Esophagus muscularis mucosa (tissue), 4 donors: ENCODE measurements at places on chromosomes 1 and 21. TPM values are rescaled to one million over a fixed set of nuclear protein-coding genes. Genes with fewer than 3 reads are reported as not detected.

The MAN1C1 gene
- 20.2 TPM for total RNA-seq

The TRAF3IP3 gene
- total RNA-seq = 4.3 TPM

The IL19 gene
- not detected for total RNA-seq

- no peak for DNase-seq
Observed at GRCh38 chr21:44926331-44927101, 5.8 kb upstream of the ITGB2 start.

GRCh38 chr1:41399145-41399795, 38.0 kb downstream of the FOXO6 start:
- no peak for DNase-seq

- DNase-seq = no peak
Observed at GRCh38 chr1:241408170-241408569, 51.2 kb upstream of the RGS7 start.

DNA sequence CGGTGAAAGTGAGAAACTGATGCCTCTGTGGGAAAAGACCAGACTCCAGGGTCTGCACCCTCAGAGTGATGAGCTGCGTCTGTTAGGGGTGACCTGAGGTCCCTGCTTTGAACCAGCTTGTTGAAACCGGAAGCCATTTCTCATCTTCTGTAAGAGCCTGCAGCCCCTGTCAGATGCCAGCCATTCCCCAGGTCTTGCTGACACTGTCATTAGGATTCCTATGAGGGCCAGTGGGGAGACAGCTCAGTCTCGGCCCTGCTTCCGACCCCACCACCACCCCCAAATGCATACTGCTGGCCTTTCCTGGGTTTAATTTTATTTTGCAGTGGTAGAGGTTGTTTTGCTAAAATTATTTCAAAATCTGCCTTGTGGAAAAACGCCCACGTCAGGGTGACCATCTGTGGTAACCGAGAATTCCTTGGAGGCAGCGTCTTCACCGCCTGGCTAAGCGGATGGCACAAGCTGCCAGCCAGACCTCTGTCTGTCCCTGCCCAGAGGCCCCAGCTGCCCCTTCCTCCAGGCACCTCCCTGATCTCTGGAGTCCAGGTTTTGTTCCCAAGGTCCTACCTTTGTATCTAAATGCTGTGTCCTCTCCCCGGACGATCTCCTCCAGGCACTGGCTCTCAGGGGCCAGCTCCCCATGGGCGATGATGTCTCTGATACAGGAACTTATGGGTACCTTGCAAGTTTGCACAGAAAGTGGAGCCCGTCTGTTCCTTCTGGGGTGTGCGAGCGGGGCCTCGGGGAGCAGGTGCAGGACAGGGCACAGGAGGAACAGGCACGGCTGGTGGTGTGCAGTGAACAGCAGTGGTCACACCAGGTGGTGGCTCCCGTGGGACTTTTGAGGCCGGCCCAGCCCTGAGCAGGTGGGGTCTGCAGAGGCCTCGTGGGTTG, 49.9 kb downstream of the PRKCZ start:
- DNase-seq = no peak
